ENCODE measurements at places on chromosomes 12 and 14.

DNA sequence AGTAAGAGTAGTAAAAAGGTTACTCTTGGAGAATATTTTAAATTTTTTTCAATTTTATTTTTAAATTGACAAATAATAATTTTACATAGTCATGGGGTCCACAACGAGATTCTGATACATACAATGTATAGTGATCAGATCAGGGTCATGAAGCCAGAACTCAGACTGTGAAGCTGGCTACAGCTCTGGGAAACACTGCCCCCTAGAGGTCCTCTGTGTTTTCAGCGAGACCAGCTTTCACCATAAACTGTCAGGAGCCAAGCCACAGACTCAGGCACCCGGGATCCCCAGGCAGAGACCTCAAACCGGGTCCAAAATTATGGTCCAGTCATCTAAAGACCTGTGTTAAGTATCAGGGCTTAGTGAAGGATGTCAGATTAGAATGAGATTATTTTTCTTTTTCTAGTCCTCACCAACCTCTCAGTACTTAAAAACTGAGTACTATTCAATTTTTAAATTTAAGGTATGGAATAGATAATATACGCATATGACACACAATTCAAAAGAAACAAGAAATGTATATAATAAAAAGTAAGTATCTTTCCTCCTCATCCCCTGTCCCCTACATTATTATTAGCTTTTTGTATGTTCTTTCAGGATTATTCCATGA lies 397.1 kb downstream of the MDGA2 start:
- DNase-seq: peak; percentile 20

- DNase-seq: peak; percentile 59
Observed at GRCh38 chr14:102497998-102498677, 11.4 kb downstream of the ANKRD9 start.

DNA sequence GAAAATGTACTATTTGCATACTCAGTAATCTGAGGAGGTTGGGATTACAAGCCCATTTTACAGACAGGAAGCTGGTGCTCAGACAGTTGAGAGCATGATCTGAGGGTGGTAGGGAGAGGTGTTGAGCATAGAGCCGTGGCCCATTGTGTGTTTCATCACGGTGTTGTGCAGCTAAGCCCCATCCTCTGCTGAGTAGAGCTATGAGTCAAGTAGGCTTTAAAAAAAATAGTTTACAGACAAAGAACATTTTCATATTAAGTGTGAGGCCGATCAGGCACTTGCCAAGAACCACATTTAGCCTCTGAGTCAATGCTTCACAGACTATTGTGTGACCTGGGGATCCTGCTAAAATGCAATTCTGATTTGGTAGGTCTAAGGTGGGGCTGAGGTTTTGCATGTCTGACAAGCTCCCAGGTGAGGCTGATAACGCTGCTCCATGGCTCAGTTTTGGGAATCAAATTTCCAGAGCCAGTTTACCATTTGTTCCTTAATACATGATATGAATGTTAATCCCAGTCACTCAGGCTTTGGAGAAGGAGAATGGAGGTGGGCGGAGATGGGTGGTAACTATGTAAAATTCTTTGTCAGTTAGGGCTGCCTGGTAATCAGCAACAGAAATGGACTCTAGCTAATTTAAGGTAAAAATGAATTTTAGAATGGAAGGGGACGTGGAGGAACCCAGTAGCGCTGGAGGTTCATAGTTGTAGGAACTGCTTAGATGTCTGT lies 22.2 kb downstream of the ZNF664 start:
- DNase-seq: no peak

- DNase-seq: no peak
Observed at GRCh38 chr14:84351646-84352045, 1178.3 kb upstream of the FLRT2 start.

DNA sequence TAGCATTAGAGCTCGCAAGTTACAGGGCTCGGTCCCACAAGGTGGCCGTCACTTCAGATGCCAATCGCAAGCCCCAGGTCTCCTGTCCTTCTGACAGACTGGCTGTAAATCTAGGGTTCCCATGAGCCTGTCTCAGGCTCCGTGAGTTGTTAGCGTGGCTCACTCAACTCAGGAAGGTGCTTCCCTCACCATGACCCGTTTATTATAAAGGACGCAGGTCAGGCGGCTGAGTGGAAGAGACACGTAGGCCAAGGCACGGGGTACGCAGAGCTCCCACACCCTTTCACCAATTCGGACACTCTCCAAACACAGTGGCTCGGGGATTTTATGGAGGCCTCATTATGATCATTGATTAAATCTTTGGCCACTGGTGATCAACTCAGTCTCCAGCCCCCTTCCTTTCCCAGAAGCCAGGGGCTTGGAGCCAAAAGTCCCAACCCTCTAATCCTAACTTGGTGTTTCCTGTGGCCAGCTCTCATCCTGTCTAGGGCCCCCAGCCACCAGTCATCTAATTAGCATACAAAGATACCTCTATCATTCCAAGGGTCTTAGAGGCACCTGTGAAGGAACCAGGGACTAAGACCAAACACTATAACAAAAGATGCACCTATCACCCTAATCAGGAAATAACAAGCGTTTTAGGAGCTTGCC lies 25.8 kb upstream of the LRTM2 start:
- peak; percentile 10 for DNase-seq
